ENCODE measurements at places on chromosomes 5 and 9. TPM values are rescaled to one million over a fixed set of nuclear protein-coding genes. Genes with fewer than 3 reads are reported as not detected.

The N4BP3 gene
- polyA plus RNA-seq = 4.7 TPM

The RABEPK gene
- 52.8 TPM for polyA plus RNA-seq

The TNFSF15 gene
- polyA plus RNA-seq = not detected

The ECSCR gene
- polyA plus RNA-seq = not detected

The NAIP gene
- polyA plus RNA-seq = 3.6 TPM

The RNF20 gene
- 18.0 TPM for polyA plus RNA-seq

The PCDHA8 gene
- polyA plus RNA-seq = not detected

The SLC6A19 gene
- 1.1 TPM for polyA plus RNA-seq

The ZSWIM6 gene
- 2.2 TPM for polyA plus RNA-seq

- DNase-seq = no peak
Observed at GRCh38 chr9:37582548-37583157, 6.5 kb upstream of the FBXO10 start.

DNA sequence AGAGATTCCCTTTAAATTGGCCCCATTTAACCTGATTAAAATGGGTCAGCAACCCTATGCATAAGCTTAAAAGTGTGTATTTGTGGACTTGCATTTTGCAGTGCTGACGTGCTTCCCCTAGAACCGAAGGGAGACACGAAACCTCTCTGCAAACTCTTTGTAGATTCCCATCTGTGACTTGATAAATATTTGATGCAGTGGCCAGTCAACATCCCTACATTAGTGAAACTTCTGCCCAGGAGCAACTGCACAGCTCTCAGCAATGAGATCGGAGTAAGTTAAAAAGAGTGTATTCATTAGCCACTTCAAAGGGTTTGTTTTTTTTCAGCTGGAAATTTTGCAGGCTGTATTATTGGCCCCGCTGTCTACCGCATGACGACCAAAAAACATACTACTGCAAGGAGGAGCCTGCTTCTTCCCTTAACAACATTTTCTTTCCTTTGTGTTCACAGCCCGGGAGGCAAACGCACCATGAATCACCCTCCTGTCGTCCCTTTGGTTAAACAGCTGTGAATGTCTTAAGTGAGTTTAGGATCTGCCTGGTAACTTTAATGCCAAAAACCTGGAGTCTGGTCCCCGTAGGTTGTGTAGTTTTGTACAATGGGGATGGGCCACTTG, 38.0 kb upstream of the TCERG1 start:
- DNase-seq = no peak

DNA sequence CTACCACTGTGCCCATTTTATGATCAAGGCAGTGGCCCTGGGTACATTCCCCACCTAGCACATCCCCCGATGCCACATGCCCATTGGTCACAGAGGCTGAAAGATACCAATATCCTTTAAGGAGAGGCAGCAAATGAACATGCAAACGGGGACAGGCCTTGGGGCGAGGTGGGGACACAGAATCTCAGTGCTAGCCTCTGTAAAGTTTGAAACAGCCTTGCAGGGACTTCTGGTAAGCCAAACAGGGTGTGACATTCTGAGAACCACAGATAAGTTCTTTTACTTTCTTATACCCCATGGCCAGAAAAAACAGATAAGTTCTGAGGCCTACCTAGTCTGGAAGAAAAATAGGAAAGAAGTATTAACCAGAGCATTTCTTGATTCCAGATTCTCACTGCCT, 60.5 kb downstream of the ACER2 start:
- DNase-seq = no peak

DNA sequence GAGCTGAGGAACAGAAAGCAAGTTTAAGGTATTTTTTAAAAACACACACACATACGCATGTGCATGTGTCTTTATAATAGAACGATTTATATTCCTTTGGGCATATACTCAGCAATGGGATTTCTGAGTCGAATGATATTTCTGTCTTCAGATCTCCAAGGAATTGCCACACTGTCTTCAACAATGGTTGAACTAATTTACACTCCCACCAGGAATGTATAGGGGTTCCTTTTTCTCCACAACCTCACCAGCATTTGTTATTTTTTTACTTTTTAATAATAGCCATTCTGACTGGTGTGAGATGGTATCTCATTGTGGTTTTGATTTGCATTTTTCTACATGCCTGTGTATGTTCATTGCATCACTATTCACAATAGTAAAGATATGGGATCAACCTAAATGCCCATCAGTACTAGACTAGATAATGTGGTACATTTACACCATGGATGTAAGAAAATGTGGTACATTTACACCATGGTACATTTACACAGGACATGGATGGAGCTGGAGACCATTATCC, 60.3 kb upstream of the MAP3K1 start:
- no peak for DNase-seq

- no peak for DNase-seq
Observed at GRCh38 chr5:80541392-80541791, 28.7 kb downstream of the ANKRD34B start.

GRCh38 chr9:128056086-128056485, 11.0 kb downstream of the NAIF1 start:
- no peak for DNase-seq

- DNase-seq = no peak
Observed at GRCh38 chr5:178271726-178272479, 39.3 kb upstream of the PHYKPL start.

DNA sequence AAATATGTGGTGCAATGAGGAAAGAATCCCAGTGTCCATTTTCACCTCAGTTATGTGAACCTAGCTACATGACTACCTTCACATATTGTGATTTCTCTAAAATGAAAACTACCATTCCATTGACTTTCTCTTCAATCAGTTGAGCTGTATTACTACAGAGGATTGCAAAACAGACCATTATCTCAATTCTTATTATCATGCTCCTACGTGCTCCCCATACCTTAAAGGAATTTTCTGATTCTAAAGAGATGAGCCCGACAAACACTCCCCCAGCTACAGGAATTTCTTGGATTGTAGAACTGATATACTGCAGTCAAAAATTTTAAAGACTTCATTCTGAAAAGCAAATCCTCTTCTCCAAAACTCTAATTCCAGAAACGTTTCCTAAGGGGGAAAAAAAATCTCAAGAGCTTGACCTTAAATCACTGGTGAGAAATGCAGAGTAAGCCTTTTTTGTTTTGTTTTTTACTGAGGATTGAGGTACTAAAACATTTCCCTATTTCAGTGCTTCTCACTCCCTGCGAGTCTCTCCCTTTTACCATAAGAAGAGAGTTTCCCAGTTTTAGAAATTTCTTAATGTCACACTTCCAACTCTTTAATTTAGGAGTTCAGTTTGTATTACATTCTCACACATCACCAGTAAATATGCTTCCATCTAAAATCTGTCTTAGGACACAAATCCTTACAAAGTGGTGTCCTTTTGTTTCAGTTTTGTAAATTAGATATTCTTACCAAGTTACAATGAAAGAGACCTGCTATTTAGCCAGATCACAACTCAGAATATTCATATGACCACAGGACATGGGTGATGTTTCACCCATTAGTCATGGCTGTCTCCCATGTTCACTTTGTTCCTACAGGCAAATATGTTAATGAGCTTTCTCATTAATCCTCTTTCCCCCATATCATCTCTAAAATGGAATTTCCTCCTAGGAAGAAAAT, 203.8 kb downstream of the TSSK1B start:
- no peak for DNase-seq

Measured in K562 (cell line).